ENCODE measurements at places on chromosomes 12 and 14.
A peak's percentile ranks its signal among the peaks of the same experiment; 100 is the strongest.

- no peak for DNase-seq
Observed at GRCh38 chr14:75297411-75298040, 18.9 kb downstream of the FOS start.

GRCh38 chr12:119683413-119683812 is 15.5 kb downstream of the PRKAB1 start:
- no peak for DNase-seq

DNA sequence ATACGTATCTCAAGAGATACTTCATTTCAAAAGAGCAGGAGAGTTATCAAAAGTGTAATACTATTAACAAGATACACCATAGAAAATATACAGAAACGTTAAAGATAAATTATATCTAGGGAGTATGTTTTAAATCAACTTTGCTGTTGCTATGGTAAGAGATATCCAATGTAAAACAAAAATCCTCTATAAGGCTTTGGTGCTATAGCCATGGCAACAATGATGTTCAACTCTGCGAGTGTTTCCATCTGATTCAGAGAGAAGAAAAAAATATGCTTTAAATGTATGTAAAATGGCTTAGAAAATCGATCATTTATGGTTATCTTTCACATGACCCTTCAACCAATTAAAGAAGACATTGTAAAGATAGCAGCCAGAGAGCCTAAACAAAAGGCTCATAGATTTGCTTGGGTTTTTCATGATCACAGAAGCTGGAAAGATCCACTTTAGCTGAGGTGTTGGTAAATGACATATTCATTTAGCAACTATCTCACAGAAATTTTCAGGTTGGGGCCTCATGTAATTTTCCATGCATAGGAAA is 387.0 kb upstream of the GARIN6 start:
- DNase-seq: no peak

GRCh38 chr12:26122061-26122680 is 2.7 kb downstream of the BHLHE41 start:
- DNase-seq: peak; percentile 18

DNA sequence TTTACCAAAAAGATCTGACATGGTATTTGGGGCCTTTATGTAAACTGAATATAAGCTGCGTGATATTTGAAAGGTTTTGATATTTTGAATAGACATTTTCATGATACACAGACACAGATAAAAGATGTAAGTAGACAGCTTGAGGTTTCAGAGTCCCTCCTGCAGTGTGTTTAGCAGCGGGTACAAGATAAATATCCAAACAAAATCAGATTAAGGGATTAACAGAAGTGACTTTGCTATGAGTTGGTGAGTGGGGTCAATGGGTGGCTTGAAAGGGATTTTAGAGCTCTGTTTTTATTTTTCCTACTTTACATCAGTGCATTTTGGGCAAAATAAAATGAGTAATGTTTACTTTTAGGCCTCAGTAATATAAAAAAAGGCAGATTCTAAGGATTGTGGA is 84.1 kb downstream of the IGF1 start:
- no peak for DNase-seq

DNA sequence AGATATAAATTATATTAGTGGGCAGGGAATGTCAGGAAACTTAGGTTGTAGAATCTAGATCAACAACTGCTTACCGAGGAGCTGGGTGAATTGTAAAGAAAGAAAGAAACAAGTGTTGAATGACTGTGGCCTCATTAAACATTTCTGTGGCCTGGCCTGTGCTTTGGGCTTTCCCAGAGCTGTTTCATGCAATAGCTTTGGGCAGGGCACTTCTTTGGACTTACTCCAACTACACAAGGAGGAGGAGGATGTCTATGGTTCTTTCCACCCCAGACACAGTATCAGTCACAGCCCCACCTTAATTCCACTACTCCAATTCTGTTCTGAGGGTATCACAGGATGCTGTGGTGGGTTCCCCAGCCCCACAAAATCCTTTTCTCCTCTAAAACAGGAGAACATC is 38.0 kb downstream of the DPF3 start:
- DNase-seq: no peak

DNA sequence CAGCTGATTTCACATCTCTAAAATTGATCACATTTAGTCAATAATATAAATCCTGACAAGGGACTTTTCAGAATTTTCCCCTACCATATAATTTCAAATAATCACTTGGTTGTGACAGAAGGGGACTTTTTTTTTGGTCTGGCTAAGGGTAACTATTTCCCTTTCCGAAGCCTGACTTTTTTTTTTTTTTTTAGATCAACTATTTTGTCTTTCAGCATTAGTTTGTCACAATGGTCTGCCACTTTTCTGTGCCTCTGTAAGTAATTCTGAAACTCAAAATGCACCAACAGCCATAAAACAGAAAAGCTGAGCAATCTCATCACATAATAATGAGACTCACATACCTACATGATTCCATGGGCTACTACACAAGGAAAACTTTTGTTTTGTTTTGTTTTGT is 266.4 kb downstream of the SSPN start:
- no peak for DNase-seq

GRCh38 chr12:65894624-65895390 is 70.5 kb downstream of the HMGA2 start:
- no peak for DNase-seq

GRCh38 chr12:139585-139984 is 73.0 kb downstream of the IQSEC3 start:
- no peak for DNase-seq

GRCh38 chr12:19248929-19249602 is 119.5 kb downstream of the PLEKHA5 start:
- no peak for DNase-seq

DNA sequence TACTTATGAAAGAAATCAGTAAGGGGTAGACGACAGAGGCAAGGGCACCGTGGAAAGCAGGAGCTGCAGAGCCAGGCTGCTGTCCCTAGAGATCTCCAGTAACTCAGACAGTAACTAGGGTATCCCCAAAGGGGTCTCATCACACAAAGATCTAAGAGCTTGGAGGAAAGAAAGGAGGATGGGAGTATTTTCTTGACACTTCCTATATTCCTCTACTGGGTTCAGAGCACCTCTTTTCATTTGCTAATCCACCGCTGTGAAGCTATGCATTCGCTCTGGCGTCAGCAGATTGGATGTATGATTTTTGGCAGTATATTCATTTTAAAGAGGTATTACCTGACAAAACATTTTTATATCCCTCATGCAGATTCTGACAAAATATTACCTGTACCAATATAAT is 12.6 kb downstream of the USP44 start:
- no peak for DNase-seq

DNA sequence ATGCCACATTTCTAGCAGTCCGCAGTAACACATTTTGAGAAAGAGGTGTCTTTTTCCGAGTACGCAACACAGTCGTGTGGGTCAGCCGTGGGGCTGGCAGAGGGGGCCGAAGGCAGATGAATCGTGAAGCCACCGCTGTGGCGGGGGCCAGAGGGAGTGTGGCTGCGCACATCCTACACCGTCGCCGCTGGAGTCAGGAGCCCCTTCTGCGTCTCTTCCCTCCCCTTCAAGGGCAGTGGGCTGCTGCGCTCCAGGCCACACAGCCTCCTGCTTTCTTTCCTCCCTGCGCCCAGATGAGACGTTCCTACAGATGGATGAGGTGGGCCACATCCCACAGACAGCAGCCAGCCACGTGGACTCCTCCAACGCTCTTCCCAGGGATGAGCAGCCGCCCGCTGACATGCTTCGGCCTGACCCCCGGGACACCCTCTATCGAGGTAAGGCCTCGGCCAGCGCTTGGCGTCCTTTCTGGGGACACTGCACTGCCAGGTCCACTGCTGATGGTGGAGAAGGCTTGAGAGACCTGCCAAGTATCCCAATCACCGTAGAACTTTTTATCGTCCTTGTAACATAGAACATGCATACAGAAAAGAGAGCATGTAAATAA is 89.8 kb downstream of the B4GALNT3 start:
- DNase-seq: no peak

- peak; percentile 24 for DNase-seq
Observed at GRCh38 chr14:63717702-63718101, 10.2 kb downstream of the SGPP1 start.

GRCh38 chr12:41013881-41014642 is 174.1 kb upstream of the PDZRN4 start:
- DNase-seq: no peak

DNA sequence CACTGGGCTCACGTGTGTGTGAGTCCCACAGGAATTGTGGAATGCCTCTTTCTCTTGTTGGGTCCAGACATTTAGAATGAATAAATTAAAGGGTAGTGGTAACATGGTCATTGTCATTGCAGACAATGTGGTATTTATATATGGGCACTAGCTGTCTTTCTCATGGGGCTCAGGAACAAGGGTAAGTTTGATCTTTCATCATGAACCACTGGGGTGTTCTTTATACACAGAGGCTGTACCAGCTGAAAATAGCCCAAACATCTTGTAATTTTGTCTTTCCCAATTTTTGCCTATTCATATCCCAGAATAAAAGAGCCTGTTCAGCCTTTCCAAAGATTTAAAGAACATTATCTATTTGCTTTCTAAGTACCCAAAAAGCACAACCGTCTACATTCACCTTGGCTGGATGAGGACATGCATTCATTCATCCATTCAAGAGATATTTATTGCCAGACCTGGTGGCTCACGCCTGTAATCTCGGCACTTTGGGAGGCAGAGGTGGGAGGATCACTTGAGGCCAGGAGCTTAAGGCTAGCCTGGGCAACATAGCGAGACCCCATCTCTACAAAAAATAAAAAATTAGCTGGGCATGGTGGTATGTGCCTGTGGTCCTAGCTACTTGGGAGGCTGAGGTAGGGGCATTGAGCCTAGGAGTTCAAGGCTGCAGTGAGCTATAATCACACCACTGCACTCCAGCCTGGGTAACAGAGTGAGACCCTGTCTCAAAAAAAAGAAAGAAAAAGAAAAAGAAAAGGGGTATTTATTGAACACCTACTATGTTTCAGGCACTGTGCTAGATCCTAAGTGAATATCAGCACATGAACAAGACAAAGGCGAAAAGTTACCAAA is 4.4 kb upstream of the FOS start:
- no peak for DNase-seq

DNA sequence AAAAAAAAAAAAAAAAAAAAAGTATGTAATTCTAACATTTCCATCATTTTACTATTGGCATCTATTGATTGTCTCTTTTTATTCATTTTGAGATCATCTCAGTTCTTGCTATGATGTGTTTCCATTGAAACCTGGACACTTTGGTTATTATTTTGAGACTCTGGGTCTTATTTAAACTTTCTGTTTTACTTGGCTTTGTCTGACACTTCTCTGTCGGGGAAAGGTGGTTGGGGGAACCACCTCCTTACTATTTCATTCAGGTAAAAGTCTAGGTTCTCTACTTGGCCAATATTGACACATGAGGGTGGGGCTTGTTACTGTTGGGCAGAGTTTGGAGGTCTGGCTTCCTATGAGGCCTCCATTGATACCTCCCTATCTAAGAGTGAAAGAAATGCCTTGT is 228.0 kb downstream of the NRXN3 start:
- no peak for DNase-seq

DNA sequence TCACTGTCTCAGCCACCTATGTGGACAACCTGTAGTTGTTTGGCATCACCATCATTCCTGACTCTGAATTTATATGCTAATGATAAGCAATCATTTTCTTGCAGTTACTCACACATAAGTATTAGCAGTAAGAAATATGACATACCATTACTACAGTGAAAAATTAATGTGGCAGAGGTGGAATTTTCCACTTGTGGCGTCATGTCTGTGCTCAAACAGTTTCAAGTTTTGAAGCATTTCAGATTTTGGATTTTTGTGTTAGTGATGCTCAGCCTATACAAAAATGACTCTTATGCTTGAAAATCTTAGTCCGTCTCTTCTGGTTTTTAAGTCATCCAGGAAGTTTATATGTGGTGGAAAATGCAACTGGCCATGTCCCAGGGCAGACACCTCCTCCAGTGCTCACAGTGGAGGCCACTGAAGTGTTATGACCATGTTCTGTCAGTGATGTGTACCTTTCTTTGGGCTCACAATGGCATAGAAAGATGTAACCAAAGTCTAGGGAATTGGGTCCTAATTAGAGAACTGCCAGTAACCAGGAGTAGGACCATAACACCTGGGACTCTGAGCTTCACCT is 220.6 kb downstream of the SYT1 start:
- DNase-seq: no peak

DNA sequence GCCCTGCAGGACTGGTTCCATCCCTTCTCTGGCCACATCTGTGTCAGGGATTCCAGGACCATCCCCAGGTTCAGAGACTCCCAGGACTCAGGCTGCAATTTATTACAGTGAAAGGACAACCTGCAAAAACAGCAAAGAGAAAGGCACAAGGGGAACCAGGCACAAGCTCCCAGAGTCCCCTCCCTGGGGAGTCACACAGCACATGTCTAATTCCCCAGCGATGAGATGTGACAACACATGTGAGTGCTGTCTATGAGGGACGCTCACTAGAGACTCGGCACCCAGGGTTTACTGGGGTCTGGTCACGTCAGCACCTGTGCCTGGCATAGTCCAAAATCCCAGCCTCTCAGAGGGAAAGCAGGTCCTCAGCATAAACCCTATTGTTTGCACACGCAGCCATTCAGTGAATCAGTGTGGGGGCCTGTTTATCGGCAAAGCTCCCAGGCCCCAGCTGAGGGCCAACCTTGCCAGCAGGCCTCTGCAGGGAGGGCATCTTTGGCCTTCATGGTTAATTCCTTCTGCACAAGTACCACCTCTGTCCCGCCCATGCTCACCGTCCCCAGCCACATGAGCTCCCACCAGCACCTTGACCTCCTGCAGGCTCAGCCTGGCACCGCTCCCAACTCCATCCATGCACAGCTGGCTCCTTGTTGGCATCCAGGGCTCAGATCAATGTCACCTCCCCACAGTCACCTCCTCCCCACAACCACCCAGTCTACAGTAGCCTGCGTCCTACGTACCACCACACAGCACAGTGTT is 198.9 kb upstream of the SFSWAP start:
- no peak for DNase-seq
